A549 treated with CORT108297 at 1 μM for 4 hours (cell line): ENCODE measurements at places on chromosomes 1 and 21. TPM values are rescaled to one million over a fixed set of nuclear protein-coding genes. Genes with fewer than 3 reads are reported as not detected.

Gene PRR9
- total RNA-seq, result not detected in 5 replicates

Gene NDC1
- total RNA-seq, result 22.4 to 26.4 TPM (median 24.6 TPM) in 5 replicates

Gene TESK2
- 0.20 to 0.37 TPM (median 0.28 TPM) in 5 replicates for total RNA-seq

Gene CAMK2N1
- total RNA-seq, result 36.9 to 49.6 TPM (median 45.4 TPM) in 5 replicates

Gene SMIM12
- total RNA-seq, result 42.5 to 59.0 TPM (median 57.7 TPM) in 5 replicates

Gene EIF3I
- 269 to 284 TPM (median 278 TPM) in 5 replicates for total RNA-seq

Gene TCEA3
- 0.41 to 0.72 TPM (median 0.58 TPM) in 5 replicates for total RNA-seq
